Posterior vena cava (tissue), 2 donors: ENCODE measurements at places on chromosomes 2 and 18. TPM values are rescaled to one million over a fixed set of nuclear protein-coding genes. Genes with fewer than 3 reads are reported as not detected.

Gene NT5C1B
- not detected for total RNA-seq

- no peak for DNase-seq
Observed at GRCh38 chr18:26710470-26711096, 154.9 kb downstream of the AQP4 start.

Gene YES1
- 51.6 TPM for total RNA-seq

DNA sequence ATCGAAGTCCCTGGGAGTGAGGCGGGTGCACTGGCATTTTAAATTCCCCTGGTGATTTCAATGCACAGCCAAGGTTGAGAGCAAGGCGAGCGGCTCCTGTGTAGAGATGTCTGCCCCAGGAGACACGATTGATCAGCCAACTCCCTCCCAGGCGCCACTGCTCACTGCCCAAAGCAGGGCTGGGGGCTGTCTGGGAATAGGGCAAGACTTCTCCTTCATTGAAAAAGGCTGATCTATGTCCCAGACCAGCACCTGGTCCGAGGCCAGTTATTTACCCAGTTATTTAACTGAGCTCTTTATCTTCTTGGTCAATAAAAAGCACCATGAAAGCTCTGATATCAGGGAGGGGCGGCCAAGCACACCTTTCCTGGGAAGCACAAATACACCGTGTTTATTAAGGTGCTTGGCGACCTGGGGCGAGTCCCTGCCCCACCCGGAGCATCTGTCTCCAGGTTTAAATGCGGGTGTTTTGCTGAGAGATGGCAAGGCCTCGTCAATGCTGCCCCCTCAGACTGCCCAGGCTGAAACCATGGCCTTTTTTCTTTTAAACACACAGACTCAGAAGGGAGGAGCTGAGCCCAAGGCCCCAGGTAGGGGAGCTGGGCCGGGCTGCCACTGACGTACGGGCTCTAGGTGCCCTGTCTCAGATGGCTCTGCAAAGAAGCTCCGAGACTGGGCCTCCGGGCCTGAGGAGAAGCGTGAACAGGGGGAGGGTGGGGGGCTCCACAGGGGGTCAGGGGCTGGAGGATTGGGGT lies 73.9 kb upstream of the HPCAL1 start:
- DNase-seq: peak; percentile 66

DNA sequence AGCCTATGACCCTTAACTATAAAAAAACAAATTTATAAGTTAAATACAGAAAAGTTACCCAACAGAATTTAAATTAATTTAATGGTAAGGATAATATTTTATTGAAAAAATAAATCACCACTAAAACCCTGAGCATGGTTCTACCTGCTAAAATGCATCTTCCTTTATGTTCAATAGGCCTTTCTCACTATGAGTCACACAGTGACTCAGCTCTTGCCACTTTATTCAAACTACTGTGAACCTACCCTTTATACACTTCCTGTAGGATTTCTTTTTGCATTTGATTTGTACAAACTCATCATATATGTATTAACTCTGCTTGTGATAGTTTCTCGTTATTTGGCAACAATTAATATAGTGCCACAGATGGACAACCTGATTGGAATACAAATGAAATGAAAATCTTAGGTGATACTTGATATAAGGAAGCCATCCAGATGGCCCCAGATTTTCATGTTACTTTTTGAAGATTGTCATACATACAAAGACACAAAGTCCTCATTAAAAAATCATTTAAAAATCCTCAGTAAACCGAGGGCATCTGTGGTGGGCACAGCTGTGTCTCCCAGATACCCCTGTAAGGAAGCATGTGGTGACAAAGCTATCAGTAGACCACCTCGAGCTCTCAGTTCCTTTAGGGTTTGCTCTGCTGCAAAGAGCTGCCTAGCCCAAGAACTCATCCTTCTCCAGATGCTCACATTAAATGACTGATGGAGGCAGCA lies 55.2 kb upstream of the COBLL1 start:
- DNase-seq: no peak

Gene ERICH2
- total RNA-seq: 0.74 TPM

DNA sequence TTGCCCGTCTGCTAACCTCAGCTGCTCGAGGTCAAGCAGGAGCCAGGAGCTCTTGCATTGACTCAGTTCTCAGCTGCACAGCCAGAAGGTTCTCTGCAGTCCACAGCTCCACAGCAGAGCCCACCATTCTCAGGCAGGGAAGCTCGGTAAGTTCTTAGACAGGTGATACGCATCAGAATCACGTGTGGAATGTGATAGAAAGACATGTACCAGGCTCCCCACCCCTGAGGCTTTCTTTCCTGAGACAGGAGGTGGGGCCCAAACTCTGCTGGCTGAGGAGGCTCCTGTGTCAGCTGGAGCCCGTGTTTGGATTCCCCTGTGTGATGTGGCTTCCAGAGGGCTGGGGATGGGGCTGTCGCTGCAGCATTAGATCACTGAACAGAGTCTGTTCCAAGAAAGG lies 28.0 kb downstream of the DIPK1C start:
- no peak for DNase-seq

Gene NOSTRIN
- 18.7 TPM for total RNA-seq

Gene HOXD12
- not detected for total RNA-seq

GRCh38 chr2:151522556-151522955 lies 112.9 kb downstream of the RIF1 start:
- no peak for DNase-seq

Gene PARD3B
- total RNA-seq: 48.1 TPM

DNA sequence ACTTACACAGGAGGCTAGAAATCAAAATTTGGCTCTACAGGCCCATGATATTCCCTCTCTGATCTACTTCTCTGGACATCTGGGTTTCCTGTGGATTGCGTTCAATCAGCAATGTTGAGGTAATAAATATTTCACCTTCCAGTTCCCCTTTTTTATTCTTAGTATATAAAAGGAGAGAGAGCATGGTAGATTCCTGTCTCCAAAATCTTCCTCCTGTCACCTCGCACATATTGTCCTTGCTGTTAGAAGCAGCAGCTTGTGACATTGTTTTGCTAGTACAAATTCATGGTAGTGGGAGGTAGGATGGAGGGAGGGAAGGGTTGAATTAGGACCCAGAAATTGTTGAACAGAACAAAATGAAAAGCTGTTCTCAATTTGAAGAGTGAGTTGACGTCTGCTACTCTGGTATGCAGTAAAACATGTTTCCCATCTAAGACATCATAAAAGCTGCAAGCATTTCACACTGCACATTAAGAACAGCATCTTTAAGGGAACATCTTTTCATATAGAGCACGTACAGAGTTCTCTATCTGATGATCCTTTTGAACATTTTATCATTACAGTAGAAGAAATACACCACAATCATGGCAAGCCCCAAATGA lies 156.4 kb downstream of the RDH14 start:
- DNase-seq: no peak
